HTR-8/SVneo (cell line): ENCODE measurements at places on chromosomes 16 and 17.

GRCh38 chr16:82580298-82580890, 46.4 kb upstream of the CDH13 start:
- DNase-seq, result peak; percentile 12

GRCh38 chr17:48160177-48161081, 52.9 kb downstream of the SNX11 start:
- DNase-seq, result no peak

DNA sequence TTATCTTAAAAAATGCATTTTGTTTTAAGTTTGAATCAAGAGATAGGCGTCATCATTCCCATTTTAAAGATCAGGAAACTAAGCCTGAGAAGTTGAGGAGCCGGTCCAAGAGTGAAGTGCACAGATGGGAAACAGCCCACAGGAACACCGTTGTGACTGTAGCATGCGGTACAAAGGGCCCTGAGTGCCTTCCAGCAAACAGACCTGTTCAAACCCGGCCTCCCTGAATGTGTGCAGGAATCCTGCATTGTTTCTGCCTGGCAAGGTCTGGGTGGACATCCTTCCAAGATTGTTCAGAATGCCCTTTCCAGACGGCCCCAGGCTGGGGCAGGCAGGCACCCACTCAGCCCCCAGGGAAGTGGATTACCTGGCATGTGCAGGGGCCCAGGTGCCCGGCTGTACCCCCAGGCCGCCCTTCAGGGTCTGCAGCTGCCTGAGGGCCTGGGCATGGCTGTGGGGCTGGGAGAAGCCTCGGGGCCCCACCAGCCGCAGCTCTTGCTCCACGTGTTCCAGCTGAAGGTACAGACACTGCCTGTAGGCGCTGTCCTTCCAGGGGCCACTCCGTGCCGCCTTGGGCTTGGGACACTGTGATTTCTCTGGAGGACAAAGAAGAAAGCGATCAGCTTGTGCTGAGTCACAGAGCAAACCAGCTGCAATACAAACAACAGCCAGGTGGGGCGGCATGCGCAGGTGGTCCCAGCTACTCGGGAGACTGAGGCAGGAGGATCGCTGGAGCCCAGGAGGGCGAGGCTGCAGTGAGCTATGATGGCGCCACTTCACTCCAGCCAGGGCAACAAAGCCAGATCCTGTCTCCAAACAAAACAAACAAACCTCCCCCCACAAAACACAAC, 45.0 kb upstream of the GCSH start:
- no peak for DNase-seq

DNA sequence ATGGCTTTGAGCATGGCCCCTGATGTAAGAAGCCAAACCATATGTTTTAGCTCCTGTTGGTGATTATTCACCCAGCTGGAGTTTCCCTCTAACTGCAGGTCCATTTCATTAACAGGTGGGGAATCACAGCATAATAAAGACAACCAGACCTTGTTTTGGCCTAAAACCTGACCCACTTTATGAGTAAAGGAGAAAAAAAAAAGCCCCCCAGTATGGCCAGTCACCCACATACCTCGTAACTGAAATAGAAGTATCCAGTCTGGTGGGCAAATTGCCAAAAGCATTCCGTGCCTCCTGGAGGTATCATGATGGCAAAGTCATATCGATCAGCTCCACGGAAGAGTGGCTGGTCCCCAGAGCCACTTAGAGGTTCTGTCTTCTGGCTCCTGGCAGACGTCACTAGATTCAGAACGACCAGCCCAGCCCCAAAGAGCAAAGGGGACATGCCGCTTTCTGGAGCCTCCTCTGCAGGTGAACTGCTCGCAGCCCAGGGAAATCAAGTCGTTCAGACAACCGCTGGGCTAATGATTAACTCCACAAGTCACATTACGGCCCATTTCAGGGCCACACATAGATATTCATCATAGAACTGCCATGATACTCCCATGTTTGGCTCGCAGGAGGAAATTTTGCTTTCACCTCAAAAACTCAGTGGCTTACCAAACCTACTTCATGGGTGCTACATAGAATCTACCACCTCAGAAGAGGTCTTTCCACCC, at the start of gene TMED6:
Gene TMED6 (minus strand): TSS at position 478 of the 719 bp plus-strand sequence. CDS start 33 bp downstream, at position 445.
- no peak for DNase-seq

DNA sequence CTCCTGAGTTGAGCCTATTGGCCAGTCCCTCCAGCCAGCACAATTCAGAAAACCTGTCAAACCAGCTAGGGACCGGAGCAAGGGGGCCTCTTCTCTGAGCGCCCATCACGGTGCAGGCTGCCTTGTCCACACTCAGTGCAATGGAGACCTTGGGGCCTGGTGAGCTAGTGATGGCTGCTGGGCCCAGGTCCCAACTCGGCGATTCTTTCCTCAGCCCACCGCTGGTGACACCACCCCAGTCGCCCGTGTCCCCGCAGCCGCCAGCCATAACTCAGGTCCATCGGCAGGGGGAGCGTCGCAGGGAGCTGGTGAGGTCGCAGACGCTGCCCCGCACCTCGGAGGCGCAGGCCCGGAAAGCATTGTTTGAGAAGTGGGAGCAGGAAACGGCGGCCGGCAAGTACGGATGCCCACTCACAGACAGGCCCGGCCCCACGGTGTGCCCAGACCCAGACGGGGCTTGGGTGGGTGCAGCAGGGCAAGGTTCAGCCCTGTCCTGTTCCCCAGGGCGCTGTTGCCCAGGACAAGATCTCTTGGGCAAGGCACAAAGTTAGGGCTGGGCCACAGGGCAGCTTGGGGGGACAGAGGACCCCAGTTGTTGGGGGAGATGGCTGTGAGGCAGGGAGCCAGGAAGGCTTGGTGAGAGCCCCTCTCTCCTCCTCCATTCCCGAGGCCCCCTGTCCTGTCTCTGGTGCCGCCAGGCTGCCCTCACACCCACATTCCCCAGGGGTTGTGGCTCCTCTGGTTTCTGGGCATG, 10.8 kb downstream of the SMTNL2 start:
- DNase-seq, result no peak

DNA sequence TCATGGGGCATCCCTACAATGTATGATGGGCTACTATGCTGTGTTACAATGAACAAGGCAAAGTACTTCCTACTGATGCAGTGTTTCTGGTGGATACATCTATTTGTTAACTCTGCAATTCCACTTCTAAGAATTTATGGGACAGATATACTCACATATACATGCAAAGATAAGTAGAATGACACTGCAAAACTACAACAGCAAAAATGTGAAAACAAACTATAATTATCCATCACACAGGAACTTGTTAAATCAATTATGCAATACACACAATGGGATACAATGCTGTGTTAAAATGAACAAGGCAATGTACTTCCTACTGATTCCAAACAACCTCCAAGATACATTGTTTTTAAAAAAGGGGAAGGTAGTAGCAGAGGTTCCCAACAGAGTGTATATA, 3.2 kb downstream of the DDX52 start:
- DNase-seq, result no peak

GRCh38 chr17:75611851-75612429, 21.3 kb upstream of the SMIM5 start:
- no peak for DNase-seq

GRCh38 chr16:78890373-78890895, 710.1 kb downstream of the MAF start:
- DNase-seq, result no peak

GRCh38 chr16:1823821-1824220, 2.8 kb downstream of the HAGH start:
- peak; percentile 46 for DNase-seq

- no peak for DNase-seq
Measured at GRCh38 chr17:63240106-63240505, 206.0 kb downstream of the CYB561 start.

GRCh38 chr16:57072616-57073275, 19.6 kb upstream of the CPNE2 start:
- no peak for DNase-seq

- DNase-seq, result no peak
Measured at GRCh38 chr17:16872351-16873173, 99.4 kb downstream of the TNFRSF13B start.

- DNase-seq, result no peak
Measured at GRCh38 chr16:72430121-72430520, 258.2 kb upstream of the PMFBP1 start.

GRCh38 chr16:57647136-57647875, 18.9 kb downstream of the ADGRG1 start:
- peak; percentile 63 for DNase-seq

DNA sequence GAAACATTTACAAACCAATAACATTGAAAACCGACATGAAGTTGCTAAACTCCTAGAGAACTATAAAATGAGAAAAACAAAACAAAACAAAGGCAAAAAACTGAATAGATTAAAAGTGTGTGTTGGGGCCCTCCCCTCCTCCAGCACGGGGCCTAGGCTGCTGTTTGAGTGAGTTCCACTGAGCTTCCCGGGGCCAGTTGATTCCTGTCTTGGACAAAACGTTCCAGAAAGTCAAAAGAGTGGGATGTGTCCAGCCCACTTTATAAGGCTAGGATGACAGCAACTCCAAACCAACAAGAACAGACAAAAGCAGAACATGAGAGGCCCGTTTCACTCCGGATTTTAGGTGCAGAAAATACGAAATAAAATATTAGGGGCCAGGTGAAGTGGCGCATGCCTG, 11.6 kb upstream of the CSNK1D start:
- DNase-seq, result no peak

DNA sequence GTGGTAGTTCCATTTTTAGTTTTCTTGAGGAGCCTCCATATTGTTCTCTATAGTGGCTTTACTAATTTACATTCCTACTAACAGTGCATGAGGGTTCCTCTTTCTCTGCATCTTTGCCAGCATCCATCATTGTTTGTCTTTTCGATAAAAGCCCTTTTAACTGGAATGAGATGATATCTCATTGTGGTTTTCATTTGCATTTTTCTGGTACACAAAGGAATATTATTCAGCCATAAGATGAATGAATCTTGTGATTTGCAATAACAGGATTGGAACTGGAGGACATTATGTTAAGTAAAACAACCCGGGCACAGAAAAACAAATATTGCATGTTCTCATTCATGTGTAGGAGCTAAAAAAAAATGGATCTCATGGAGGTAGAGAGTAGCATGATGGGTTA, 31.6 kb downstream of the ITGAM start:
- no peak for DNase-seq

GRCh38 chr17:11539637-11540036, 58.6 kb upstream of the DNAH9 start:
- DNase-seq, result no peak

DNA sequence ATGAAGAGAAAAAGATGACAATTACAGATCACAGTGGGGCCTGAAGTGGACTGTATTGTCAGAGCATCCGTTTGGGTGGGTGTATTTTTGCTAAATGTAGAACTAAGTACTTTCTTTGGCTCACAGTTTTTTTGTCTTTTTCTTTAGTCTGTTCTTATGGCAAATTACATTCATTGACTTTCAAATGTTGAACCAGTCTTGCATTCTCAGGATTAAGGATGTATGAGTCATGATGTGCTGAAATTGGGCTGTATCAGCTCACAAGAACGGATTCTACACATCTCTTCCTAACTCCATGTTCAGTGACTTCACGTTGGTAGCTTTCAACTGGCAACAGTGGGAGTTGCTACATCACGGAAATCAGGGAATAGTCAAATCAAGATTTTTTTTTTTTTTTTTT, 66.5 kb downstream of the TEX2 start:
- peak; percentile 41 for DNase-seq

DNA sequence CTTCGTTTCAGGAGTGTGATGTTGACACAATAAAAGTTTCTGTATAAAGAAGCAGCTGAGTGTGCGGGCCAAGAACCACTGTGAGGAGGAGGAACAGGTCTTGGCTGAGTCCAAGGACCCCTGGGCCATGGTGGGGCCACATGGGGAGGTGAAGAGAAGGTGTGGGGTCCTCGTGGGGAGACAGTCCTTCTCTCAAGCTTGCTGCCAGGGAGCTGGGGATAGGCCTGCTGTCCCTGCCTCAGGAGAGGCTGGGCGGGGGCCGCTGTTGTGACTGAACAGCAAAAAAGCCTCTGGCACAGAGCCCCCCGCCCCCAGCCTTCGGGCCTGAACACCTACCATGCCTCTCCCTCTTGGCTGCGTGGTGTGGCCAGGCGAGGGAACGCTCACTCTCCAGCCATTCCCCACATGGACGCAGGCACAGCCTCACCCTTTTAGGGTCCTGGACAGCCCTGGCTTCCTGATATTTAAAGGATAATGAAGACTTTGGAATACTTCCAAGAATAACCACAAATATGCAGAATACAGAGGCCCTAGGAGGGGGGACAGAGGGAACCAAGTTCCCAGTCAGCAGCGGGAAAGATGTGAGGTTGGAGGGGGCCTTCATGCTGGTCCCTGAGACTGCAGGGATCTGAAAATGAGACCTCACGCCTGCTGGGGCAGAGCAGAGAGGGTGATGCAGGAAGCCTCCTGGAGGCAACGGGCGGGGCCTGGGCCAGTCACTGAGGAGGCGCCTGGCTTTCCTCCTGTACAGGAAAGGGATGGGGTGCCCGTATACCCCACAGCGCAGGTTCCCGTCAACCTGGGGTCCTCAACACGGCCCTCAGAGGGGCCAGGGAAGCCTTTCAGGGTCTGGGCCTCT, 100.0 kb upstream of the CREBBP start:
- DNase-seq, result peak; percentile 75

DNA sequence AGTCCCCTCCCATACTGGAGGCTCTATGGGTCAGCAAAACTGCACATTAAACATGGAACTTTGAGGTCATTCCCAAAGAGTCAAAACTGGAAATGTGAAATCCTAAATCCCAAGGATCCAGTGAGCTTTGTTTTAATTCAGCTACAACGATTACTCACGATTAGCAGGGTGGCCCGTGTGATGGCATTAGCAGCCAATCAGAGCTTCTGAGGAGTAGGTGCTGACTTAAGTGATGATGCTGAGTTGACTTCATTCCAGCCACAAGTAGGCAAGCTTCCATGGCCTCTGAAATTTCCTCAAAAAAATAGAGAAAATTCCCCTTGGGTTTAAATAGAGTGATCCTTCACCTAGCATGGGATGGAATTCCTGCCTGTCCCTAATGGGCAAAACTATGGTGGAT, 28.1 kb upstream of the BEAN1 start:
- no peak for DNase-seq

- no peak for DNase-seq
Measured at GRCh38 chr17:2195729-2196128, 107.9 kb downstream of the SMG6 start.

DNA sequence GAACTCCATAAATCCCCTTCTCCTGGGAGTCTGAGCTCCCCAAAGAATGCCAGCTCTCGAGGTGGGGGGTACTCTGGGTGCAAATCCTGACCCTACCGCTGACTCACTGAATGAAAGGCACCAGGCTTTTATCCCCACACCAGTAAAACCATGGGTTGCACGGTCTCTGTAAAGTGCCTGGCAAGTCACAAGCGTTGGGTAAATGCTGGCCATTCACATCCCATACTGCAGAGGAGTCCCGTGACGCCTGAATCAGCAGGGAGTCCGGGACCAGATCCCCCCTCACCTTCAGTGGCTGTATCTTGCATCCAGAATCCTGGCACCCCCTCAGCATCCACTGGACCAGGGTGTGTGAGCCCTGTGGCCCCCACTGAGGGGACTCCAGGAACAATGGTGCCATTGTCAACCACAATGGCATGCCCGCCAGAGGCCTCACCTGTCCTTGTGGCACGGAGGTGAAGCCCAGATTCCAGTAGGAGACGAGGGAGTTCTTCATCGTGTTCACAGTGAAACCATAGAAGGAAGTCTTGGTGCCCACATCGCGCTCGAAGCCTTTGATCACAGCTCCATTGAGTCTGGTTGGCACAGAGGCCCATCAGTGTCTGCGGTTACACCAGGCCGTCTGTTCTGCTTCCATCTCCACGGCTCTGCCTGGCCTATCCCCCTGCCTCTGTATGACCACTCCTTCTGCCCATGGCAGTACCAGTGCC, 13.3 kb downstream of the ST6GALNAC2 start:
- DNase-seq, result no peak

GRCh38 chr17:50297407-50297865, 23.2 kb downstream of the TMEM92 start:
- peak; percentile 96 for DNase-seq
